DMS153 (cell line): ENCODE measurements at places on chromosomes 12 and 14.

GRCh38 chr12:75526655-75527511 lies 15.5 kb upstream of the KRR1 start:
- DNase-seq, result peak; percentile 62

DNA sequence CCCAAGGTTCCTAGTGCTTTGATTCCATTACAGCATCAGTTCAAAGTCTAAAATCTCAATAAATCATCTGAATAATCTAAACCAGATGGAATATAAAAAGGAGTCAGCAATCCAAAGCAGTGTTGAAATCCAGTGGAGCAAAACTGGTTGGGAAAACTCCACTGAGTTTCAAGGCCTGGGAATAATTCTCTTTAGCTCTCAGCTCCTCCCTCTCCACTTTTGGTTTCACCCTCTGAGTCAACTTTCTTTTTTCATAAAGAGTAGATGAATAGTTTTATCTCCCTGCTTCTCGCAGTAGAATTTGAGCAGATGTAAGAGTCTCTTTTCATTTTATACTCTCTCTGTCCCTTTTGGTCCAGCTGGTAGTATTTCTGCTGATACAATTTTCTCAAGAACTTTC lies 338.6 kb downstream of the APAF1 start:
- DNase-seq, result no peak

- no peak for DNase-seq
These were observed 354.5 kb downstream of the NUAK1 start for GRCh38 chr12:105783983-105784947.

- no peak for DNase-seq
These were observed 229.6 kb downstream of the BCAT1 start for GRCh38 chr12:24719293-24719721.

- no peak for DNase-seq
These were observed 3.8 kb downstream of the ENDOU start for GRCh38 chr12:47721431-47721973.

GRCh38 chr12:65868133-65868705 lies 43.9 kb downstream of the HMGA2 start:
- DNase-seq, result no peak

DNA sequence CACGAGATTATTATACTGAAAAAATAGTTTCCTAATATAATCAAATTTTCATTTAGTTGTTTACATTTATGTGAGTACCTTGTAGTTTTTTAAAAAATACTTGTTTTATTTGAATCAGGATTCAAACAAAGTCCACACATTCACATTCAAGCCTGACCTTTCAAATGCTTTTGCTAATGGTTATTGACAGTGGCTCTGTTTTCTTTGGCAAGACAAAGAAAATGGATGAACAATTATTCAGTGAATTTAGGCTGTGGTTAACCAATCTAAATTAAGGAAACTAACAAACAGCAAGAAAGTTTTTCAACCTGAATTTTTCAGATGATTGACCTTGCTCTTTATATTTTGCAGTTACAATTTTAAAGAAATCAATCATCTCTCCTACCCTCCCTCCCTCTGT lies 9.7 kb downstream of the SLC4A8 start:
- no peak for DNase-seq

GRCh38 chr14:49893309-49894213 lies 679 bp downstream of the ARF6 start:
- DNase-seq, result no peak

- DNase-seq, result no peak
These were observed 1096.3 kb downstream of the GALC start for GRCh38 chr14:86896701-86897100.

- no peak for DNase-seq
These were observed 15.7 kb downstream of the FAR2 start for GRCh38 chr12:29164477-29165393.

GRCh38 chr14:90275458-90275814 lies 19.1 kb downstream of the PSMC1 start:
- no peak for DNase-seq

DNA sequence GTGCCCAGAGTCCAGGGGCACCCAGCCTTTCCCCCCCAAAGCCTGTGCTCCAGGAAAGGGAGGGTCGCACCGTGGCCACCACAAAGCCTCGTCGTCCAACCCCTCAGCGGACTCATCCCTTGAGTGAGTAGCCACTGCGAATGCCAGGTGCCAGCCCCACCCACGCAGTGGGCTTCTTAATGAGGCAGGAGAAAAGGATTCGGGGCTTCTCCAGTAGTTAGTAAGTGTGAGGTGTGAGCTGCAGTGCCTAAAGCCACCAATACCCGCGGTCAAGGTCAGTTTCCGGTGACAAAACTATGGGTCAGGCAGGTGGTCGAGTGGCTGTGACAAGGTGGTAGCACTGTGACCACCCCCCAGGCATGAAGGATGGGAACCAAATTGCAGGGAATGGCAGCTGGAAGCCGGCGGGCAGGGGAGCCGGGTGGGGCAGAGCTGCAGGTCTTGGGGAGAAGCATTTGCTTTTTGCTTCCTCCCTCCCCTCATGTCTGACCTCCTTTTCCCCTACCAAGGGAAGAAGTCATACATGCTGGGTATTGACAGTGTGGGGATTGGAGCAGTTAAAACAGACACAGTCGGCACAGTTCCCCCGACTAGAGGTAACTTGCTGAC lies 8.0 kb downstream of the RAN start:
- no peak for DNase-seq

DNA sequence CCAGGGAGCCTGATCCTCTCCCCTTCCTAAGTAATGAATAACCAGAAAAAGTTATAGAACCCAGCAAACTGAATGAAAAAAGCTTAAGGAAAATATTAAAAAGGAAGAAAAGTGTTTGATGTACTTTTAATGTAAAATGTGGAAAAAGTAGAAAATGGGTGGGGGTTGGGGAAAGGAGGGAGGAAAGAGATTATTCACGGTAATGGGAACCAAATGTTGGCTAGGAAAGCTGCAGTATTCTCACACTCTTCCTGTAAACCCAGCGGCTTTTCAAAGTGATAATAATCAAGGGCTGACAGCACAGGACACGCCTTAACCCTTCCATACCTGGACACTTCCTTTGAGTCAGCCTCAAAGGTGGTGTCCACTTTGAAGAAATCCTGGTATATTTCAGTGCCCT lies 139.2 kb downstream of the TGFB3 start:
- DNase-seq, result no peak

DNA sequence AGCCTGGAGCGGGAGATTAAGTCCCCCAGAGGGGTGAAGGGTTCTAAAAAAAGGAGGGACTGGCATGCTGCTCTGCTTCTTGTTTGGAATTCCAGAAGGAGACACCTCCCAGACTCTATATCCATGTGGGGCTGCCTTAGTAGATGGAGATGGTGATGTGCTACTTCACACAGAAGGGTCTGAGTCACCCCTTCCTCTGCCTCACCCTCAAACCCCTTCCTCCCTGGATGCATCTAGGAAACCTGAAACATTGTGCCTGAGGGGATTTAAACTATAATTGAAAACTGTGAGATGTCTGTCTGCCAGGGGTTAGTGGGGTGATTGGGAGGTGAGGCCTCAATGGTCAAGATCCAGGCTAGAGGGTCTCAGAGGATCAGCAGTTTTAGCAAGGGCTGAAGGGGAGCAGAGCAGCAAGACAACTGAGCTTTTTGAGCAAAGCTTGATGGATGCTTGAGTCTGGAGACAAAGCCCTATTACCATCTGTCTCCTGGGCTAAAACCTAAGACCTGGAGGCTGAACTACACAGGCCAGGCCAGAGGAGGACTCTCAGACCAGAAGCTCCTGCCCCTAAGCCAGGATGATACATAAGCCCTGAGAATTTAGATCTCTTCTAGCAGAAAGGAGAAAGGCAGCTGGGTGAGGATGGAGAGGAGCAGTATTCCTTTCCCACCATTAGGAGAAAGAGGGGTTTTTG lies 314.7 kb upstream of the ATP2B1 start:
- DNase-seq, result no peak

DNA sequence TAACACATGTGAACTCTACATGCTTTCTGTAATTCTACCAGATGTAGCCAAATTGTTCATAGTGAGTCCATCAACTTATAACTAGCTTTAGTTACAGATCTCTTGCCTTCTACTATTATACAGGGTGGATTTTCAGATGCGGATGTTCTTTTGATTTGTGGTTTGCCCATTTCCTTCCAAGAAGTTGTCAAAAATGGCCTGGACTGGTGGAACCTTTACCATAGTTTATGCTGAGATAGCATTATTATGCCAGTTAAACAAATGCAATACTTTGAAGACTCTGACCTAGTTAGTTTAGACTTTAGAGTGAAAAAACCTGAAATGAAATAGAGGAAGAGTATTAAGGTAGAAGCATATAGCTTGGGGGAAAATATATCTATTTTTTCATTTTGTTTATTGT lies 27.4 kb upstream of the CFL2 start:
- DNase-seq, result no peak

- DNase-seq, result no peak
These were observed 1.2 kb upstream of the BMAL2 start for GRCh38 chr12:27331291-27331926.

- DNase-seq, result no peak
These were observed 45.1 kb upstream of the RERGL start for GRCh38 chr12:18135086-18135485.

DNA sequence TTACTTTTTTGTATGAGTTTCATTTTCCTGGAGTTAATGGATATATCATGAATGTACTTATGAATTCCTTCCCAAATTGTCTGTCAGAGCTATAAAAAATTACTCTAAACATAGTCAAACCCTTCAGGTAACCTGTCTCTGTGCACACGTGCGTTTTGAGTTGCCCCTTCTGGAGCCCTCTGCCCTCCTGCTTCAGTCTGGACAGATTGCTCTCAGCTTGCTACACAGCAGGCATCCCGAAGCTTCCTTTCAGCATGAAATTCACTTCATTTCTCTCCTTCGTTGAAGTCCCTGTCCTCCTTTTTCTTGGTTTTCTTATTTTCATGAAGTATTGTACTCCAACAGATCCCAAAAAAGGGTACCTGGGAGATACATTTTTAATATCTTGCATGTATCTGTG lies 47.3 kb downstream of the FNTB start:
- DNase-seq, result no peak

DNA sequence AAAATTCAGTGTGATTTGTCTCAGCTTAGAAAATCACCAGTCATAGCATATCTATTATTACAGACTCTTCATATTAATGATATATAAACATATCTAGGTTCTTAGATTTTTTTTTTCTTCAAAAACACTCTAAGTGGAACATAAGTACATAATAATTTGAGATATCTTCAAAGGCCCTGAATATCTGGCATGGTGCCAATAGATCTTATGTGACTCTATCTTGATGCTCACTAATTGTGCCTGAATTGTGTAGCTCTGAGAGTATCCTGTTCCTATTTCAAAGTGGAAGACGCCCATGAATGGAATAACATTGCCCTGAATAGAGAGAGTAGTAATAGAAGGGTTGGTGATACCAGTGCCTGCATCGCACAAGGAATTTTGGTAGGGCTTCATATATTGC lies 1312.7 kb upstream of the USP15 start:
- no peak for DNase-seq

GRCh38 chr14:93146119-93146518 lies 30.4 kb upstream of the ITPK1 start:
- DNase-seq, result no peak

DNA sequence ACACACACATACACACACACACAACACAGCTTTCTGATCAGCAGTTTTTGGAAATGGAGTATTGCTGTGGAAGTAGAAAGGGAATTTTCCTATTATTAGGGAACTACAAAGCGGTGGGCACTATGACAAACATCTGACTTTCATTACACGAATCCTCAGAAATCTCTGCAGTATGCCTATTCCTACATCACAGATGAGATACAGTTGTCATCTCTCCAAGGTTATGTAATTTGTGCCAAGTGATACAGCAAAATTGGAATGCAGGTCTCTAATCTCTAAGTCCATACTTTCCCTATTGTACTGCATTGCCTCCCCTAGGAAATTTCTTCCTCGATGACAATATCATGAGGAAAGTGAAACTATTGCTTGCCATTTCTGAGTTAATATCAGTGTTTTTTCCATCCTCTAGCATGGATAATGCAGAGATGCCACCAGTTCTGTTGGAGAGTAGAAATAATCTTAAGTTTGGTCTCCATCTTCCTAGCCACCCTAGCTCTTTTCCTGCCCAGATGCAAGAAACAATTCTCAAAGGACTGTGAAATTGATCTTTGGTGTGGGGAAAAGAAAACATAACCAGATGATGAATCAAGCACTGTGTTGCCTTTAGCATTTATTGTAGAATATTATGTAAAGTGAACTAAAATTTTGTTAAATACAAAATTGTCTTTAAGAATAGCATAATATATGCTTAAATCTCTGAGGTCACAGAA lies 94.7 kb downstream of the ERGIC2 start:
- no peak for DNase-seq

DNA sequence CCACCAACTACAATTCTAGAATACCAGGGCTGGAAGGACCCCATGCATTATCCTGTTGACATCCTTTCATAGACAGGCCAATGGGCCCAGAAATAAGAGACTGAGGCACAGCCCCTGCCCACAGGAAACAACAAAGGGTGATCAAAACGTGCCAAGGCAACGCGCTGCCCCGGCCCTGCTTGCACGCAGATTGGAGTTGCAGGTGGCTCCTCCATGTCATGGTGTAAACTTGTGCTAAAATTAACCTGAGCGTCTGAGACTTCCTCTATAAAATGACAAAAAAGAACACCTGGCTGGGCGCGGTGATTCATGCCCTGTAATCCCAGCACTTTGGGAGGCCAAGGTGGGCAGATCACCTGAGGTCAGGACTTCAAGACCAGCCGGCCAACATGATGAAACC lies 30.1 kb downstream of the SPRING1 start:
- peak; percentile 34 for DNase-seq

- DNase-seq, result peak; percentile 82
These were observed at the start of gene GNPNAT1 for GRCh38 chr14:52791223-52792096. Gene GNPNAT1 (minus strand): TSS chr14:52791607. CDS start chr14:52784650, 6,957 bp downstream.

GRCh38 chr14:54698501-54698900 lies 131.6 kb downstream of the SAMD4A start:
- DNase-seq, result no peak

DNA sequence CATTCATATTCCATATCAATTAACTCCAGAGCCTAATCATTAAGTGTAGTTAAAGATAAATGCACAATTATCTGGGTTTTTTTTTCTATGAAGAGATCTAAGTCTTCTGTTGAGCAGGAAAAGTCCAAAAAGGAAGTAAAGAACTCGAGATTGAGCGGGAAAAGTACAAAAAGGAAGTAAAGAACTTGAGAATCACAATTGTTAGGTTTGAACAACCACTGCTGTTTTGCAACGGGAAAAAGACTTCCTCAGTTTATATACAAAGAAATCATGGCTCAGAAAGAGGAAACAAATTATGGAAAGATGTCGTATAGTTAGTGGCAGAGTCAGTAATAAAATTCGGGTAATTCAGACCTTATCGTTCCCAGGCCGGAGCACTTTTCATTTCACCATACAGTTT lies 63.3 kb downstream of the PPP1R12A start:
- no peak for DNase-seq
